ENCODE measurements at places on chromosomes 13 and 19.
A peak's percentile ranks its signal among the peaks of the same experiment; 100 is the strongest.

- DNase-seq = no peak
Observed at GRCh38 chr19:2602391-2603181, 99.9 kb downstream of the GNG7 start.

DNA sequence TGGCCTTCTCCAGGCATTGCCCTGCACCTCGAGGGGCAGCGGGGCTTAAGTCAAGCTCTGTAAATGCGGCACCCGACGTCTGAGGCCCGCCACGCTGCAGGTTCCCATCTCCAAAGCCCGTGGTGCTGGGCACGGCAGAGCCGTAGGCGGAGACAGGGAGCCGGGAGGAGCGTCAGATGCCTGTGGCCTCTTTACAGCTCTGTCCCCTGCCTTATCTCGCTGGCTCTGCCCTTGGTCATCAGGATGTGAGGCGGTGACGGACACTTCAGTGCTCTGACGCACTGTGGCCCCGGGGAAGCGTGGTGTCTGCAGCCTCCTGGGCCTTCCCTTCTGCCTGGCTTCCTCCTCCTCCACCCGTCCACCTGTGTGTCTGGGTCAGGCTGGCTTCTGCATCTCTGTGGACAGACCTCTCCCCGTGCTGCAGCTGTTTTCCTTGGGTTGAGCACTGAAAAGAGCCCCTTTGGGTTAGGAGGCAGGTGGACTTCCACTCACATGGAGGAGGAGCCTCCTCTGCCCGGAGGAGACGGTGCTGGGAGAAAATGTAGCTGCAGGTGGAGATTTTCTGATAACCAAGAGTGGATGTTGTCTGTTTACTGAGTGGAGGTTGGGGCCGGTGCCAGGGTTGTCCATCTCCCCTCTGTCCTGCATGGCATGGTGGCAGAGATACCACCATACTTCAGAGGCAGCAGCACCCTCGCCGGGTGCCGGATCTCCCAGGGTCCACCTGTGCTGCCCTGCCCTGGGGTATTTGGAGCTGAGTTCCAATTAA, 14.6 kb downstream of the MCF2L start:
- no peak for DNase-seq

- no peak for DNase-seq
Observed at GRCh38 chr13:32022311-32022710, 9.3 kb upstream of the FRY start.

- no peak for DNase-seq
Observed at GRCh38 chr19:44875666-44876451, 15.2 kb upstream of the TOMM40 start.

- no peak for DNase-seq
Observed at GRCh38 chr19:40831502-40832430, 18.5 kb downstream of the CYP2A6 start.

- no peak for DNase-seq
Observed at GRCh38 chr13:110421696-110422385, 114.8 kb downstream of the COL4A2 start.

DNA sequence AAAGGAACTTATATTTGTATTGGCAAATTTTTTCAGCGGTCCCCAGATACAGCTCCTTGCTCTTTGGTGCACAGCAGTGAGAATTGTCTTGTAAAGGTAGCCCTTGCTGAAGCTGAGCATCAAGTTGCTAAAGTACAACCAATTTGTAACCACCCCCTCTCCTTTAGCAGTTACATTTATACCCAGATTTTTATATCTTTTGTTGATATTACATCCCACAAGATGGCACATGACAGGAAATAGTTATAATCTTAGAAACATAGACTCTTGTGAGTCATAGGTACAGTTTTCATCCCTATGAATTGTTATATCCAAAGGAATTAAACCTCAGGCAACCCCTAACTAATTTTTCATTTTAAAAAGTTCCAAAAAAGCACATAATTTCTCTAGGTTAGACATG, 523.0 kb upstream of the SLITRK1 start:
- DNase-seq = no peak

- DNase-seq = peak; percentile 86
Observed at GRCh38 chr19:35899547-35900214, 659 bp downstream of the NFKBID start.

DNA sequence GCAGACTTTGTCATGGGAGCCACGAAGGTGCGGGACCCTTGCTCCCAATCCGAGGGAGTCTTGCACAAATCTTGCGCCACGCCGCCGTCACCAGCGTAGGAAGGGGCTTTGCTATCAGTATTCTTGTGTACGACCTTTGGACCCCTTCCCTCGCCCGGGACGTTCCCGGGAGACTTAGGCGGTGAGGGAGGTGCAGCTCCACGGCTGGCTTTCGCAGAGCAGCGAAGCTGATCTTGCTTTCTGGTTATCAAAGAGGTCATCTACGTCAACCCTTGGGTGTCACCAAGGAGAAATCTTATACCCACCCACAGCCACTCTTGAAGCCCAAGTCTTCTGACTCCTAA, 583 bp downstream of the TECR start:
- DNase-seq = peak; percentile 19

GRCh38 chr13:37074703-37075102, 15.2 kb upstream of the SUPT20H start:
- DNase-seq = peak; percentile 8

DNA sequence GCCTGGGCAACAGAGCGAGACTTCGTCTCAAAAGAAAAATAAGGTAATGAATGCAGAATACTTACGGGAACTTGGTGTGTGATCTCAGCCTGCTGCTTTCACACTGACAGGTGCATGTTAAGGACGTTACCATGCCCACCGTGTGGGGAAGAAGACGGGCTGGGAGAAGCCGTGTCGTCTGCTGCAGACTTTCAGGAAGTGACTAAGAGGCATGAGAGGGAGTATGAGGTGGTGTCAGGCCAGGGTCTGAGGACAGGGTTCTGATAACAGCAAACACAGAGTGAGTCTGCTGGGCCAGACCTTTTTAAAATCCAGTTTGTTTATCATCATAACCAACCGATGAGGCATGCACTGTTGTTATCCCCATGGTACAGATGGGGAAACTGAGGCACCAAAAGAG, 13.6 kb upstream of the GALP start:
- no peak for DNase-seq

GRCh38 chr13:36282821-36283432, 14.7 kb downstream of the CCDC169 start:
- DNase-seq = peak; percentile 15

- DNase-seq = no peak
Observed at GRCh38 chr13:67827992-67828391, 597.9 kb upstream of the PCDH9 start.

DNA sequence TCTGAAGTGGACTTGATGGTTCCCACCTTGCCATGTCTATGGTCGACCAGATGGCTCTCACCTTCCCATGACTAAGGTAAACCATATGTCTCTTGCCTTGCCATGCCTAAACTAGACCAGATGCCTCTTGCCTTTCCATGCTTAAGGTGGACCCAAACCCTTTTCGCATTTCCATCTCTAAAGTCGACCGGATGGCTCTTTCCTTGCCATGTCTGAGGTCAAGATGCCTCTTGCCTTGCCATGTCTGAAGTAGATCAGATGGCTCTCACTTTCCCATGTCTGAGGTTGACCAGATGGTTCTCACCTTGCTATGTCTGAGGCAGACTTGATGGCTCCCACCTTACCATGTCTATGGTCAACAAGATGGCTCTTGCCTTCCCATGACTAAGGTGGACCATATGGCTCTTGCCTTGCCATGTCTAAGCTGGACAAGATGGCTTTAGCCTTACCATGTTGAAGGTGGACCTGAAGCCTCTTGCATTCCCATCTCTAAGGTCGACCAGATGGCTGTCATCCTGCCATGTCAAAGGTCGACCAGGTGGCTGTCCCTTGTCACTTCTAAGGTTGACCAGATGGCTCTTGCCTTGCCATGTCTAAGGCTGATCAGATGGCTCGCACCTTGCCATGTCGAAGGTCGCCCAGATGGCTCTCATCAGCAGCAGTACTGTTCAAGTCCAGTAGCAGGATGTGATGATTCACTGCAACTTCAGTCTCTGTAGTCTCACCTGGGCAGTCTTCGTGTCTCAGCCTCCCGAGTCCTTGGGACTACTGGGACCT, 1439.4 kb downstream of the UQCRFS1 start:
- no peak for DNase-seq

DNA sequence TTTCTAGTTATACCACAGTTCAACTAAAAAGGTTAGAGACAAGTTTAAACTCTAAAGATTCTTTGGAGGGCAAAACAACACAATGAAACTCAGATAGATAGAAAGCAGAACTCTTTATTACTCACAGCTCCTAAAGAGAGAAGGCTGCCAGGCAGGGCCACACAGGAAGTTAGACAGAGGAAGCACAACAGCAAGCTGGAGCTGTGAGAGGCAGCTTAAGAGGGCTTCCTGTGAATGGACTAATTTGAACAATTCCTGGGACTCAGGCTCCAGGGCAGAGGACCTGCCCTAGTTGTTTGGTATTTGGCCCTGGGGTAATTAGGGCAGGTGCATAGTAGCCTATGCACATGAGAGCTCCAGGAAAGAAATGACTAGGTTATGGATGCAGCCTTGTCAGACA, 803.6 kb downstream of the DIAPH3 start:
- DNase-seq = no peak

DNA sequence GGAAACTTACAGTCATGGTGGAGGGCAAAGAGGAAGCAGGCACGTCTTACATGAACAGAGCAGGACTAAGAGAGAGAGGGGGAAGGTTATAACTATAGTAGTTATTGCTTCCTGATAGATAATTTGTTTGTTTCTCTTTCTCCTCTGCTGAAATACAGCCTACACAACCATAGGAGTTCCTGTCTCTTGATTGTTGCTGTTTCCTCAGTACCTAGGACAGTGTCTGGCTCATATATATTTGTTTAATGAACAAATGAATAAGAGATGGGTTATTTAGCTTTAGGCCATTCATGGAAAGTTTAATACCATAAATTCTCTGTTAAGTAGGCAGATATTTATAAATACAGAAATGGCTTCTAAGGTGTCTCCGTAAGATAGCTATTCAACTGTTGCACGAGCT, 95.2 kb downstream of the PCCA start:
- no peak for DNase-seq

DNA sequence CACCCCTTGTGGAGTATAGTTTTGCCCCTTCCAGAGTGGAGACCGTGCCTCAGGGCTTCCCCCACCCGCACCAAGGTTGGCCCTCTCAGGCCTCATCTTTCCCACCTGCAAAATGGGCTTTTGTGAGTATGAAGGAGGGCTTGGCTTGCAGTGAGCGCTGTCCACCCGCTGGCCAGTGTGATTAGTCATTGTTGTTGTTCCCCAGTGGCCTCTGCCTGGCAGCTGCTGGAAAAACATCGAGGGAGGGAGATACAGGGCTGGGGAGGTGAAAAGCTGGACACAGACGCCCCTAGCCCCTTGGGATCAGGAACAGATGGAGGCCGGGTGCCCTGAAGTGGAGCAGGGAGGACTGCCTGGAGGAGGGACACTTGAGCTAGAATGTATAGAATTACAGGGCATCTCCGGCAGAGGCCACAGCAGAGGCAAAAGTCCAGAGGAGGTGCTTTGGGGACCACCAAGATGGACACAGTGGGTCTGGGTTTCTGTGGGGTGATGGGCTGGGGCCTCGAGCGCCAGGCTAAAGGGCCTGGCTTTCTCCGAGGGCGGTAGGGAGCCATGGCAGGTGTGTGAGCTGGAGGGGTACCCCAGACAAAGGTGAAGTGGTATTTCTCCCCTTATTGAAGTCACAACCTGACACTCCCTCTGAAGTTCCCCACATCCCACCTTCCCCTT, 3.9 kb upstream of the IL12RB1 start:
- no peak for DNase-seq

DNA sequence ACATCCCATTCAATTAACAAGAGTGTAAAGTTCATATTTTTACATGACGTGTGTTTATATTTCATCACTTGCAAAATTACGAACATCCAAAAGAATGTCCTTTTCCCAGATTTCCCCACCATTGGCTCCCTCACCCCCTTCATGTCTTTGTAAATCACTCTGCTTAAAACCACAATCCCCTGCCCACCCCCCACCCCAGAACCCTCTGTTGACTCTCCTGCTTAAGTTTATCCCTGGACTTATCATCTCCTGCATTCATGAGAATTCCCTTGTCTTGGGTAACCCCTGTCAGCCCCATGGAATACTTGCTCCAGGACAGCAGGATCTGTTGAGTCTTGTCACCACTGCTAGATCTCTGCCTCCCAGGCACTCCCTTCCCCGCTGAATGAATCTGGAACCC, 109.9 kb downstream of the COL4A1 start:
- DNase-seq = no peak

GRCh38 chr13:41216160-41216559, 21.8 kb upstream of the KBTBD7 start:
- no peak for DNase-seq

- DNase-seq = peak; percentile 76
Observed at GRCh38 chr19:49113762-49114629, at the start of gene LIN7B. Gene LIN7B, plus strand, starts transcription at chr19:49114370. Its CDS starts 35 bp downstream, at chr19:49114405.

DNA sequence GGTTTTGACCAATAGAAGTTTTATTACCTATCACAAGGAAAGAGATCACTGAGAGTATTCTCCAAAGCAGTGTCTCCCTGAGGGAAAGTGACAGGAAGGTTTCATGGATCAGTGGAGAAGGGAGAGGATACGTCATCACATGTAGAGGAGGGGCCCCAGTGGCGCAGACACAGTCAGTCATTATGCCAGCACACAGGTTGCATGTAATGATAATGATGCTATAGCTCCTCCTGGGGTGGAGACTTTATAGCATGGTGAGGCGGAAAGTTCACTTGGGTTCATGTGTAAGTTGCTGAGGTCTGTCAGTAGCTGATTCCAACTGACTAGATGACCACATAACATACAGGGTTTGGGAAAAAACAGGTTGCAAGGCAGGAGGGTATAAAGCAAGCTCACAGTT, 88.8 kb downstream of the FNDC3A start:
- no peak for DNase-seq

DNA sequence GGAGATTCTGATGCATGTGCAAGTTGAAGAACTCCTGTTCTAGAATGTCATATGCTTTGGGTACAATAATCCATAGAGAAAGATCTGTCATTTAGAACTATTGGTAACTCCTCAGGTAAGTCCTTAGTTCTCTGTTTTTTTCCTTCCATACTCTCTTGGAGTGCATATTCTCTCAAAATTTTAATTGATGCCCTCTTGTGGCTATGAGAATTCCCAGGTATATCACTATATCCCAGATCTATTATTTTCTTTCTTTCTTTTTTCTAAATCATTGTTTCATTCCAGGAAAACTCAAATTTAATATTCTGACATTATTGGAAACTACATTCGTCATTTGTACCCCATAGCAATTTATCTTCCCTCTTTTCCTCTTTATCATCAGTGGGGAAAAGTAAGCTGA, 485.4 kb downstream of the KLF5 start:
- DNase-seq = no peak

DNA sequence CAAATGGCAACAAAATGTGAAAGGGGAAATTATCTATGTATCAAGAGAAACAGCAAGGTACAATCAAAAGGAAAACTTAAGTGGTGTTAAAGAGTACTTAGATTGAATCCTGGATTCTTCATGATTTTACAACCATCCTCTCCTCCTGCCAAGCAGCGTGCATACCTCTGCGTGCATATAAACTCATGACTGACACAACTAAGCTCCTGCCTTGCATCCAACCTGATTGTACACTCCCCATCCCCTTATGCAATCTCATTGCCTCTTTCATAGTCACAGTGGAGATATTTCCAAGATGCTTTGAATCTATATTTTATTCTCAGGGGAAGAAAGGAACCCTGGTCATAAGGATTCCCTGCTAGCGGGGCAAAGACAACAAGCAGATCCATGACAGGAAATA, 499.9 kb downstream of the KCTD12 start:
- no peak for DNase-seq

GRCh38 chr19:44903602-44904425, 1.8 kb upstream of the APOE start:
- peak; percentile 58 for DNase-seq

- DNase-seq = no peak
Observed at GRCh38 chr13:100946588-100946987, 272.0 kb upstream of the TMTC4 start.
